ENCODE measurements at places on chromosomes 16 and 17.

DNA sequence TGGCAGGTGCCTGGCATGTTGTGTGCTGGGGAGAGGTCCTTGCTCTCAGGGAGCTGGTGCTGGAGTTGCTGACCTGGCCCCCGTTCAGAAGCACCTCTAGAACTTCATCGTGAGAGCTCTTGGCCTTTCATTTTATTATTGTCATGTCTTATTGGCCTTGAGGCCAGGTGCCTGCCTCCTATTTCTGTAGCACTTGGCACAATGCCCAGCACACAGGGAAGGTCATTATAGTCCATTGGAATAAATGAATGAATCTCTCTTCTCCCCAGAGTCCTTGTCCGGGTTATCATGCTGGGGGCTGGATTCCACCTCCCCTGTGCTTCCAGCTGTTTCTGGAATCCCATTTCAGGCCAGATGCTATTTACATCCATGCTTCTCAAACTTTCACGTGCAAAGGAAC is 169.2 kb downstream of the HAPSTR1 start:
- no peak for DNase-seq

- DNase-seq: no peak
These were observed 2.5 kb upstream of the SPATA20 start for GRCh38 chr17:50544516-50544915.

DNA sequence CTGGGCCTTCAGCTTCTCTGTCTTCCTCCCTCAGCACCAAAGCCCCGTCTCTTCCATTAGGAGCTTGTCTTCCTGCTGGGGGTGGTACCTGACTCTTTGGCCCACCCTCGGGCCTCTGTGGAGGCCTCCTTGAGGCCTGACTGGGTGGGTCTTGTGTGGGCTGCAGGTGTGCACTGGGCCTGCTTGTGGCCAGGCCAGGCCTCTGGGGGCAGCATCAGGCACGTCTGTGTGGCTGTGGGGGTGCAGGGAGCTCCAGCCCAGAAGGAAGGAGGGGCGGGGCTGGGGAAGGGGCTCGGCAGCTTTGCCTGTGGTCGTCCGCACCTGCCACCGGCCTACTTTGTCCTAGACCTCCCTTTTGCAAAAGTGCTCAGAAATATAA is 7.0 kb downstream of the PIGQ start:
- DNase-seq: no peak

GRCh38 chr17:4499431-4500190 is 930 bp downstream of the SPNS2 start:
- no peak for DNase-seq

GRCh38 chr17:63023049-63023448 is 57.0 kb downstream of the TANC2 start:
- DNase-seq: no peak

DNA sequence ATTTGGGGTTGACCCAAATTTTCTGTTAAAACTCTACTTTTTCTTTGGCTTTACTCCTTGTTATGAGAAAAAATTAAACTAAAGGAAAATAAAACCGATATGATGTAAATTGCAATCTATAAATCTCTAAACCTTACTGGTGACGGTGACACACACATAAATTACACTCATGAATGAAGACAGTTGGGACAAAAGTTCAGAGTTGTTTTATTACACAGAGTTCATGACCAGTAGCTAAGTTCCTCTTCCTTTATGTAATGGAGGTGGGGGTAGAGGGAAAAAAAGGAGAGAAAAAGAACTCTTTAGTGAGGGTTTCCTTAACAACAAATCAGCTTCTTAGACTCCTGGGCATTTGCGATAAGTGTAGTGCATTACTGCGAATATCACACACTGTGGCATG is 220.7 kb downstream of the KCNJ2 start:
- DNase-seq: no peak

All from glomerular endothelial cell (primary cell).